ENCODE measurements at places on chromosomes 12 and 14. TPM values are rescaled to one million over a fixed set of nuclear protein-coding genes. Genes with fewer than 3 reads are reported as not detected.

The CLEC9A gene
- not detected for total RNA-seq

The GPR132 gene
- not detected for total RNA-seq

The TBC1D30 gene
- 10.7 TPM for total RNA-seq

The CD163 gene
- total RNA-seq, result not detected

The REM2 gene
- not detected for total RNA-seq

The DTX1 gene
- total RNA-seq, result not detected

The PTPRQ gene
- 0.64 TPM for total RNA-seq

The GRIP1 gene
- 3.7 TPM for total RNA-seq

The CIDEB gene
- 1.0 TPM for total RNA-seq

The SLC5A8 gene
- not detected for total RNA-seq

The CCDC63 gene
- total RNA-seq, result not detected

The CAPS2 gene
- 2.8 TPM for total RNA-seq

The IQSEC3 gene
- total RNA-seq, result not detected

The PAPLN gene
- 21.2 TPM for total RNA-seq

The B4GALNT3 gene
- total RNA-seq, result 1.9 TPM

The SERPINA10 gene
- not detected for total RNA-seq

The TAC3 gene
- not detected for total RNA-seq

The A2M gene
- not detected for total RNA-seq

The CLMN gene
- 6.0 TPM for total RNA-seq

The SRSF9 gene
- 419 TPM for total RNA-seq

The GDF3 gene
- not detected for total RNA-seq

The YLPM1 gene
- 1.0 TPM for total RNA-seq

The MUCL1 gene
- total RNA-seq, result not detected

The C14orf39 gene
- total RNA-seq, result not detected

The THTPA gene
- 14.7 TPM for total RNA-seq

The KRT73 gene
- not detected for total RNA-seq

The MIP gene
- not detected for total RNA-seq

The DCAF5 gene
- total RNA-seq, result 7.8 TPM

The SPIC gene
- total RNA-seq, result not detected

The KCNA1 gene
- total RNA-seq, result not detected

The CCDC196 gene
- not detected for total RNA-seq

The SETD3 gene
- total RNA-seq, result 38.1 TPM

The LMNTD1 gene
- not detected for total RNA-seq

The RNFT2 gene
- 4.1 TPM for total RNA-seq

The GPD1 gene
- total RNA-seq, result not detected

The SSPN gene
- total RNA-seq, result 34.1 TPM

The COCH gene
- 2.2 TPM for total RNA-seq

The FAM90A1 gene
- total RNA-seq, result not detected

The ZFHX2 gene
- not detected for total RNA-seq

The MYF5 gene
- not detected for total RNA-seq

The CIPC gene
- total RNA-seq, result 18.3 TPM

Data from Caki2 (cell line).